ENCODE measurements at places on chromosomes 3 and 15.

GRCh38 chr3:129218742-129219141 lies 30.7 kb upstream of the COPG1 start:
- no peak for DNase-seq

GRCh38 chr15:67548236-67548852 lies 5.8 kb downstream of the MAP2K5 start:
- no peak for DNase-seq

DNA sequence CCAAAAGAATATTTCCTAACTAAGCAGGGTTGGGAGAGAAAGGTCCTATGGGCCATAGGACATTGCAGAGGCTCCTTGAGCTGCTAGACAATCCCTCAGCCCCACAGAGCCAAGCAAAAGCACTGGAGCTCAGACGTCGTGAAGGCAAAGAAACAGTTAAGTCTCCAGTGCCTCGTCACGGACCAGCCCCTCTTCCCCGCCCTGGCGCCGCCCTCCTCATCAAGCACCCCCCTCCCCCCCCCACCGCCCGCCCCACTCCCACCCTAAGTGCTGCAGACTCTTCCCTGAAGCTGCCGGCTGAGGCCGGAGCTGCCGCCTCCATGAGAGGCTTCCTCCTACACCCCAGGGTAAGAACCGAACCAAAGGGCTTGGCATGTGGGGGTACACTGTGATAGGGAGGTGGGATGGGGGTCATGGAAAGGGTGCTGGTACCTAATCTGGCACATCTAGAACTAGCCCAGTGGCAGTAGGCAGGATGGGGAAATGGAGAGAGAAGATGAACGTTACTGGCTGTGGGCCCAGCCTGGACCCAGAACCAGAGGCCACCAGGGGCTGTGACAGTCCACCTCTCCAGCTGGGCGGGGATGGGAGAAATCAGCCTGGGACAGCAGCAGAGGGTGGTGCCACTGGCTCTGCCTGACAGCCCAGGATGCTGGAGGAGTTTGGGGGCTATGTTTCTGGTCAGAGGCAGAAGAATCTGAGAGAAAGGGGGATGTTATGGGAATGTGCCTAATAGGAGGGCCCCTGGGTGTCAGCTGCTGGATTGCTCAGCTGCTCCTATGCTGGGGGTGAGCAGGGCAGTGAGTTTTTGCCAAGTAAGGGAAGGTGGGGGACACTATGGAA lies at the start of gene MAP1A:
TSS of gene MAP1A (plus strand) at position 255 of the 843 bp plus-strand sequence. CDS start 3,866 bp downstream, outside the sequence.
- DNase-seq, result peak; percentile 27

DNA sequence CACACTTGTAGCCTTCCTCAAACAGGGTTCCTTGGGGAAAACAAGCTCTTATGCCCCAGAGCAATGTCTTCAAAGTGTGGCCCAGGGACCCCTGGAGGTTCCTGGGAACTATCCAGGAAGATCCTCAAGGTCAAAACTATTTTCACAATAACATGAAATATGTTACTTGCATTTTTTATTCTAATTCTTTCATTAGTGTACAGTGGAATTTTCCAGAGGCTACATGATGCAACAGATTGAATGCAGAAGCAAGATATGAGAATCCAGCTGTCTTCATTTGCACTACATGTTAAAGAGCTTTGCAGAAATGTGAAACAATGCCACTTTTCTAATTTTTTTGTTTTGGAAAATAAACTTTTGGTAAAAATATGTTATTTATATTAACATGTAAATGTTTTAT lies 190.9 kb downstream of the SLC9A9 start:
- no peak for DNase-seq

GRCh38 chr15:60941448-60941847 lies 287.7 kb downstream of the RORA start:
- DNase-seq, result no peak

- DNase-seq, result no peak
Observed at GRCh38 chr15:101533371-101534140, 44.0 kb upstream of the PCSK6 start.

GRCh38 chr15:52227456-52227855 lies 36.3 kb upstream of the GNB5 start:
- DNase-seq, result peak; percentile 39

- DNase-seq, result no peak
Observed at GRCh38 chr3:18334837-18335601, 90.1 kb downstream of the SATB1 start.

GRCh38 chr15:44183363-44183762 lies 11.7 kb downstream of the FRMD5 start:
- no peak for DNase-seq

DNA sequence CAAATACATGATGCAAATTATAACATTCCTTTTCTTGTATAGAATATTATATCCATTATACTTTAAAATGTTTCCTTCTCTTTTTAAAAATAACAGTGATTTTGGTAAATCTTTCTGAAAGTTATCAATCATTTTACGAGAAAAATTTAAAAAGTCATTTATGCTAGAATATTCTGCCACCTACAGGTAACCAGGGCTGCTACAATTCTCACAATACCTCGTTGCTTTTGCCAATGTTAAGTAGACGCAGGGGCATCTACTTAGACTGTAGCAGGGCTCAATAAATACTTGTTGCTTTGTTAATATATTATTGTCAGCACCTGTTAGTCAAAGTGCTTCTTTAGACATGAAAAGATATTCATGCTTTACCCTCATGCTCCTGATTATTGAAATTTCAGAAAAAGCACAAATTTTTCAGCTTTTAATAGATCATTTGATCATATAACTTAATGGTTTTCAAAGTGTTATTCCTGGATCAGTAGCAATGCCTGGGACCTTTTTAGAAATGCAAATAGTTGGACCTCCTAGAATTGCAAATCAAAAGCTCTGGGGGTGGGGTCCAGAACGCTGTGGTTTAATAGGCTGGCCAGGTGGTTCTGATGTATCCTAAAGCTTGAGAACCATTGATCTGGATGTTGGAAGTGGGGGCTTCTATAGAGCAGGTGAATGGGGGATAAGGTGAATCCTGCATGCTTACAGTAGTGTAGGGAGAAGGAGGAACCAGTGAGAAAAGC lies 223.6 kb upstream of the PDZRN3 start:
- peak; percentile 5 for DNase-seq

GRCh38 chr3:161977850-161978249 lies 481.2 kb downstream of the OTOL1 start:
- no peak for DNase-seq

- peak; percentile 19 for DNase-seq
Observed at GRCh38 chr3:50167069-50167840, 12.1 kb downstream of the SEMA3F start.

DNA sequence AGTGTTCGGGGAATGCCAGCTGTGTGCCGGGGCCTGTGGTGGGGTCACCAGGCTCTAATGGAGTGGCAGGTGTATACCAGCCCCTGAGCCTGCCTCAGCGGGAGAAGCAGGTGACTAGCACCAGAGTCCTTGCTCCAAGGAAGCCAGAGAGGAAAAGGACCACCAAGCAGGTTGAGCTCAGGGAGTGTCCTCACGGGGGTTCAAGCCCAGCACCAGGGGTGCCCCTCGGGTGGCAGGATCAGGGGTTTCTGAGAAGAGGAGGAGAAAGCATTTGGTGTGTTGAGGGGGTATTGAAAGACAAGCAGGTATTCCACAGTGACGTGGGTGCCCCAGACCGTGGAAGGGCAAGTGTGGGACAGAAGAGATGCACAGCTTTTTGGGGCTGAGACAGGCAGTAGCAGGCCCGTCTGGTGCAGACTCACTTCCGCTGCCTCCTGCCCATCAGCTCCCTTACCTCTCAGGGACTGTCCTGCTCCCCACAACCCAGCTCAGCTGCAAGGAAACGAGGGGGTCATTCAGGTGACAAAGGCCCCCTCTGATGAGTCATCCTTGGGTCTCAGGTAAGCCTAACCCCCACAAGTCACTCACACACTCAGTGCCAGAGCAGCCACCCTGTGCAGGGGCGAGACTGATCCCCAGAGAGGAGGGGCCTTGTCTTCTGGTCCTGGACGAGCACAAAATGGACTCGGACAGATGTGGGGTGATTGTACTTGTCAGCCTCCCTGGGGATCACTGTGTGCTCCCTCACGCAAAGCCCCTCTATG lies 21.4 kb upstream of the POC1A start:
- no peak for DNase-seq

GRCh38 chr15:25136119-25136518 lies 181.3 kb downstream of the SNRPN start:
- no peak for DNase-seq

DNA sequence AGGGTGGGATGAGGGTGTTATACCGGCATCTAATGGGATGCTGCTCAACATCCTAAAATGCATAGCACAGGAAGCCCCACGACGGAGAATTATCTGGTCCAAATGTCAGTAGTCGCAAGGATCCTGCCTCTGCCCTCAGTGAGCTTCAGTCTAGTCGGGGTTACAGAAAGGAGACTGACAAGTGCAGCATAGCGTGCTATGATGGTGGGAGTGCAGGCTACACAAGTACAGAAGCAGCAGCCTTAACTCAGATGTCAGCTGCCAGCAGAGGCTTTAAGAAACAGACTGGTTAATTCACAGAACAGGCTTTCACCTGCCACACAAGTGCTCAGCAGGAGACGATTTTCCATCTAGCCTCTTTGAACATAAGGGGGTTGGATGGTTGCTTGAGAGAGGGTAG lies 6.9 kb downstream of the LRRN1 start:
- no peak for DNase-seq

GRCh38 chr15:95227235-95227634 lies 995.9 kb downstream of the MCTP2 start:
- DNase-seq, result no peak

GRCh38 chr15:25930931-25931330 lies 67.8 kb upstream of the ATP10A start:
- DNase-seq, result no peak

DNA sequence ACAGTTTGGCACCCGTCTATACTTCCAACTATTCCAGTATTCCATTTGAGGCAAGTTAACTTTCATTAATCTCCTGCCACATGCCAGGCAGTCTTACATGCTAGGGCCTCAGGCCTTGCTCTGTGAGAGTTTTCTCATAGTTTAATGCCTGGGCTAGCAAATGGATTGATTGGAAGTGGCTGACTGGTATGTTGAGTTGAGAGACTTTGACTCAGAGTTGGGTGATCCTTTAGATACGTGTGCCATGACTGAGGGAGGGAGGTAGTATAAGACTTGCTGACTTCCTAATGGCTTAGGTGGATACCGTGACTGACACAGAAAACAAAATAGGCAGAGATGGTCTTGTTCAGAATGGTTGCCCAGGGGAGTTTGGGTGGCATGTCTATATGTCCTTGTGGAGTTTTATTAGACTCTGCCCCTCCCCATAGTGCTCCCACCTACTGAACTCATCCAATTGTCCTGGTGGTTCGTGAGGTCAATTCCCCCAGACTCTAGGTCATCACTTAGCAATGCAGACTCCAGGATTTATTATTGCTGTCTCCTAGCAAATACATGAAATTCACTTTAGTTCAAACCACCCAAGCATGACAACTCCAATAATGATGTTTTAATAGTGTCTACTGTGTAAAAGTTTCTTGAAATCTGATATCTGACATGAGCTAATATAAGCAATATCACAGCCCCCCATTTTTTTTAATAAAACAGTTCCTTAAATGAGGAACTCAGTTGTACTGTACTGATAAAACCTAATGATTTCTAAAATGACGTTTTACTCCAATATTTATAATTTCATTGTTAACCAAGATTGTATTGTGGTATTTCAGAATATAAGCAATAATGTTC lies 413.9 kb upstream of the MDFIC2 start:
- DNase-seq, result no peak

DNA sequence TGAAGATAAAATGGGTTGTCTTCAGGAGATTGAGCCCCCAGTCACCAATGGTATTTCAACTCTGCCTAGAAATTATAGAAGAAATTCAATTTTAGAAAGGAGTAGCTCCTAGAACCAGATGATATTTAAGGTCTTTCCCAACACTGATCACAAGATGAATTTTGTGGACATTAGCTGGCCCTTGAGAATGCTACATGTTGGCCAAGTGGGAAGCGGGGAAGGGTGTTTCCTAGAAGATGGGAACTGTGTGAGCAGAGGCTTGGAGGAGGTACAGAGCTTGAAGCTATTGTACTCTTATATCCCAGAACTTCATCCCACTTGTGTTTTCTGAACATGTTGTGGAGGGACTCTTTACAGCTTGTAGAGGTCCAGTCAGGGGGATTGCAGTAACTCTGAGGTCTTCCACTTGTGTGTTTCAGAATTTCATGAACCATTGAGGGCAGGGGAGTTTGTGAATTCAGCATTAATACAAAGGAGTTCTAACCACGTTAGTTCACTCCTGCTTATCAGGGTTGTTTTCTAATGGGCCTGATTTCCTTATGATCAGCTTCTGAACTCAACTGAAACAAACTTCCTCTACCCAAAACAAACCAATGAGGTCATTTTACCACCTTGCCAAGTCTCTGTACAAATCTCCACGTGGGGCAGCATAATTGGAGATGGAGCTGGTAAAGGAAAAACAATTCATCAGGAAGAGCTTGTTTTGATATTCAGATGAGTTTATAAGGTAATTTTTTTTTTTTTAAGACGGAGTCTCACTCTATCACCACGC lies 152.6 kb upstream of the TPM1 start:
- no peak for DNase-seq

DNA sequence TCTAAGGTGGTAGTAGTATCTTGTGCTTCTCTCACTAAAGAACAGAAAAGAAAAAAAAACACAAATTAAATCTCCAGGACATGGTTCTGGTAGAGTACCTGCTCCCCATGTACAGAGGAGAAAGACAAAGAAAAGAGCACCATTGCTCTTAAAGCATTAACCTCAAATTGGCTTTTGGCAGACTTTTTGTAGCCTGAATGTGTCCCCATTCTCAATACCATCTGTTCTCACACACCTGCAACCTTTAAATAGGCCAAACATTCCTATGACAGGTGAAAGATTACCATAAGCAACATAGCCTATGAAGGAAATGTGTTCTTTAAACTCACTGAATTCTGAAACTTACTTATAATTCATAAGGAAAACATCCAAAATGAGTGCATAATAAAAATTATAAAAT lies 68.0 kb downstream of the TIPARP start:
- DNase-seq, result no peak

DNA sequence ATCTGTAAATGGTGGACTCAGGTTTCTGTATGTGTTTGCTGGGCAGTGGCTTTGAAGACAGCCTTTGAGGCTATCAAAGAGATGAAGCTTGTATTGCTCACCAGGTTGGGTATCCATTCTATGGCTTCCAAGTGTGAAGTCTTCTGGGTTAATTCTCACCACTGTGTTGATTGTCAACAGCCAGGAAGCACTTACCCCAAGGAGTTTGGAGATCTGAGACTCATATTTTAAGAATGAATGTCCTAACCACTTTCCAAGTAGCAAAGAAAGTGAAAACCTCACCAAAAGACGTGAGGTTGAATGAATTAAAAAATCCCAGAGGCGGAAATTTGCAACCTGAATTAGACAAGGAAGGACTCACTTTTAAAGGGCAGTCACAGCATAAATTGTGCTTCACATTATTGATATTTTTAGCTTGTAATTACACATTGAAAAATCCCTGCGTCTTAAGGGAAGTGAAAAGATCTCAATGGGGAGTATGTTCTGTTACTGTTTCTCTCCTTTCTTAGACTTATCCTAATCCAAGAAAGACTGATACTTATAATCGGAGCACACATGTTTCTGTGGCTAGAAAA lies 304.0 kb upstream of the TPRG1 start:
- DNase-seq, result no peak

GRCh38 chr3:124791639-124792151 lies 61.4 kb downstream of the UMPS start:
- no peak for DNase-seq

All from NCI-H510A treated with DMSO at 0.1 percent for 48 hours (cell line).